ENCODE measurements at places on chromosomes 4 and X. TPM values are rescaled to one million over a fixed set of nuclear protein-coding genes. Genes with fewer than 3 reads are reported as not detected.

The DMRTC1B gene
- not detected for total RNA-seq

The TSPAN7 gene
- 25.1 TPM for total RNA-seq

The SPATA18 gene
- 1.3 TPM for total RNA-seq

The DDIT4L gene
- 2.8 TPM for total RNA-seq

The SLC2A9 gene
- total RNA-seq = 1.2 TPM

The DGAT2L6 gene
- not detected for total RNA-seq

All from dermis lymphatic vessel endothelial cell (primary cell).